ENCODE measurements at places on chromosomes 2 and 18.

GRCh38 chr2:168371273-168372019 lies 84.6 kb upstream of the CERS6 start:
- DNase-seq, result no peak

DNA sequence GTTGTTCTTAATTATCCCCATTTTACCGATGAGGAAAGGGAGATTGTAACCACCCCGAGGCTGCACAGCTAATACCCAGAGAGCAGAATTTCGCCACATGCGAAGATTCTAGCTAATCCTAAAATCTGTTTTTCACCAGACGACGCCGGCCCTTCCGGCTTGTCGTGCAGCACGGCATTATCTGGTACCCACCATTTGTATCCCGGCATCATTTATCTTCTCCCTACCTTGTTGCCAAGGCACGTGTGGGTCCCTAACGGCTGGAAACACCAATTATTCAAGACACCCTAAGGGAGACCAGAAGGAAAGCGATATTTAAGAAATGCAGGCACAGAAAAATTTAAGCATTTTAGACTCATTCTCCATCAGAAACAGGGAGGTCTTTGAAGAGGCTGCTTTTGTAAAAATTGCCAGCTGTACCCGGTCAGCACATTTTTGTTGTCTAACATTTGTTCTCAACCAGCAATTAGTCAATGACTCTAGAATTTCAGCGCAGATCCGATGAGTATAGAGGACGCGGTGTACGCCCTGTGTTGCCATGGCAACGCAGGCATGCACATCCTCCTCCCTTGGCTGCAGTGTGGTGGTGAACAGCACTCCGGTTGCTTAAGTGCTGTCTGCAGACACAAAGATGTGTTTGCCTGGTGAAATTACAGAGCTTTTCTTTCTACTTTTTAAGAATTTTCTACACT lies 111.6 kb downstream of the AGAP1 start:
- DNase-seq, result no peak

- no peak for DNase-seq
Measured at GRCh38 chr18:25517881-25518715, 166.1 kb upstream of the ZNF521 start.

GRCh38 chr2:43383533-43383932 lies 157.1 kb upstream of the ZFP36L2 start:
- DNase-seq, result no peak

DNA sequence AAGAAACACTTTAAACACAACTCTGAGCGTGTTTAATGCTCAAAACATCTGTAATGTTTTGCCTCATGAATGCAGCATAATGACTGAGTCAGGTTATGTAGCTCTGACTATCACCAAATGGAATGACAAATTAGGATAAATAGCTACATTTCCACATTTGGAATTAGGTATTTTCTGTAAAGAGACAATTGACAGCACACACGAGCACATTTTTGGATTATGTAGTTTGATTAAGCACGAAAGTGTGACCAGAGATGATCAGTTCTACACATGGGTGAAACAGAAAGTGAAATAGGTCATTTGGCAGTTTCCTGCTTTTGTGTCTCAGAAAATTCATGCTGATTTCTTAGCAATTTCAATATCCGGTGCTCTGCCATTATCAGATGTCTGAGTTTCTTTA lies 29.0 kb downstream of the LPIN1 start:
- no peak for DNase-seq

DNA sequence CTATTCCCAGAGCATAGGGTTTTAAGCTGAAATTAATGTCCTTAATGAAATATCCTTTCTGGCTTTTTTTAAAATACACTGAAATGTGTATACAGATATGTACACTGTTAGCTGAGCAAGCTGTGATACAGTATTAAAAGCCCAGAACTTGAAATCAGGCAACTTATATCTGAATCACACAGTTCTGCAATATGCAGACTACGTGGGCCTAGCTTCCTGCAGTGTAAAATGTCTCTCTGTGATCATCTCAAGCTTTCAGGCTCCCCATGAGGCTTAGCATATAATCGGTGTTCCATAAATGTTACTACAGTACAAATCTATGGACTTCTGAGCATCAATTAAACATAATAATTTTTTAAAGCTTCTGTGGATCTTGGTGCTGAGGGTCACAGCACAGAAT lies 8.2 kb downstream of the FBXO15 start:
- DNase-seq, result no peak

GRCh38 chr18:77597726-77598125 lies 348.1 kb downstream of the GALR1 start:
- no peak for DNase-seq

DNA sequence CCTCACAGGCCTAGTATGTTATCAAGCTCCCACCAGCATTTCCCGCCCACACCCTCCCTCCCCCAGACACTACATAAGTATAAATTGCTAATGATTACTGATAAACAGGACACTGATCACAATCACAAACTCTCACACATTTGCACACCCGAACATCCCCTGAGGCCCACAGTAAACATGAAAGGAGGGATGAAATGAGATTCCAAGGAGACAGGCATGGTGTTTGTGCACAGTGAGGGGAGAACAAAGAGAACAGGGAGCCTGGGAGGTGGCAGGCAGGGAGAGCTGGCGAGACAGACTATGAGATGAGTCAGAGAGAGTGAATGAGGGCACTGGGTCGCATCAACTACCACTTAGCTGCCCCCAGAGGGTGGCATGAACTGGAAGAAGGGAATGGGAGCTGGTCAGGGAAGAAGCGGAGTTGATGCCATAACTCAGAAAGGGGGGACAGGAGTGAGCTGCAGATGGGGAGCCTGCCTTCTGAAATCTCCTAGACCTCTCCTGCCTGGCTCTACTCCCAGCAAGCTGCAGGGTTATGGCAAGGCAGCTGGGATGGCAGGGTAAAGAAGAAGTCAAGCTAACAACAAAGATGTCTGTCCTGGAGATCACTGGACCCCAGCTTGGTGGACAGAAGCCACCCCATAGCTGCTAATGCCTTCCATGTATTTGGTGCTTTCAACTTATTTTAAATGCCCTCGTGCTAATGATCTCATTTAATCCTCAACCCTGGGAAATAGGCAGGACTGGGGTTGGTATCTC lies 5.1 kb downstream of the KIF3C start:
- no peak for DNase-seq

DNA sequence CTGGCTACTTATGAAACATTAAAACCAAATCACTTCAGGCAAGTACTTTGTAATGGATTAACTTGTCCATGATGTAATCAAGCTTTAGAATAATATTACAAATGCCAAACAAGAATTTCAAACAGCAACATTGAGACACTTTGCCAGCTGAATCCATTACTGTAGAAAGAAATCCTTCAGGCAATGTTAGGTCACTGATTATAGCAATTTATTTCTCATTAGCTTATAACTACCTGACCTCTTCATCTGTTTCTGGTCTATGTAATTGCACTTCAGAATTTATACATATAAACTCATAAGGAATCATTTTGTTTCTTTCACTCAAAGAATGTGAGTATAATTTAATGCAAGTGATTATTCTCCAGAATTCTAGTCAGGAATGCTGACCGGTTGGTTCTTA lies 692.6 kb upstream of the TMEFF2 start:
- no peak for DNase-seq

DNA sequence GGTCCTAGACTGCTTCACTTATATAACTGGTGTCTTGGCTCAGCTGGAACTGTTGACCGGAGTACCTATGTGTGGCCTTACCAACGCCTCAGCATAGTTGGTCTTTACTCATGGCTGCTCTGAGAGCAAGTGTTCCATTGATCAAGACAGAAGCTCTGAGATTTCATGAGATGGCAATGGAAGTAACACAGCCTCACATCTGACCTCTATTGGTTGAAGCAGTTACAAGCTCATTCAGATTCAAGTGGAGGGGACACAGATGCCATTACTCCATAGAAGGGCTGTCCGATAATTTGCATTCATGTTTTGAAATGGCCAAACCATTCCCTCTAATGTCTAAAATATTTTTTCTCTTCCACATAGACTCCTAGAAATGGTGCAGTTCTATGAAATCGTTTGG lies 46.4 kb upstream of the STK39 start:
- DNase-seq, result no peak

DNA sequence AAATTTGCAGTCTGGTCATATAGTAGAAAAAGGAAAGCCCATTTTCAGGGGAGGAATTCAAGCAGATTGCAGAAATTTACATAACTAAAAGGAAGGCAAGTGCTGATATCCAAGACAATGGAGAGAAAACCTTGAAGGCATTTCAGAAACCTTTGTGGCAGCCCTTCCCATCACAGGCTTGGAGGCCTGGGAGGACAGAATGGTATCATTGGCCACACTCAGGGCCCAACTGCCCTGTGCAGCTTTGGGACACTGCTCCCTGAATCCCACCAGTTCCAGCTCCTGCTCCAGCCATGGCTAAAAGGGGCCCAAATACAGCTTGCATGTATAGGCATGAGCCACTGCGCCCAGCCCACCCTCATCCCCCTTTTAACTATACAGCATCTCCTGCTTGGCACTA lies 81.1 kb upstream of the NYAP2 start:
- no peak for DNase-seq

DNA sequence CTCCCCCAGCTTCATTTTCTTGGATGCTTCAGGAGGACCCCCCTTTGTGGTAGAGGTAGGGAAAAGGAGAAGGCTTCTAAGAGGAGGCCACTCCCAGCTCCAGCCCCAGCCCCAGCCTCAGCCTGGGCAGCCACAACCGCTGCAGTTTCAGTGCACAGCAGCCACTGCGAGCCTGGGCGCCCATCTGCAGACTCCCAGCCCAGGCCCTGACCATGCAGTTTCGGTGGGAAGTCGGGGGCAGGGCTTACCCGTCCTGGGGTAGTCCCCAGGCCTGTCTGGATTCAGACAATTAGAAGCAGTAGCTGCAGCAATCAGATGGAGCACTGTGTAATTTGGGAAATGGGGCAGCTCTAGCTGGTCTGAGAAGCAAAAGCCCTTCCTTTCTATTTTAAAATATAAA lies 28.6 kb downstream of the ITM2C start:
- no peak for DNase-seq

GRCh38 chr2:6008726-6009125 lies 316.5 kb downstream of the SOX11 start:
- no peak for DNase-seq

GRCh38 chr2:236656721-236657120 lies 87.1 kb downstream of the ACKR3 start:
- no peak for DNase-seq

GRCh38 chr2:30866974-30867373 lies 59.7 kb upstream of the CAPN13 start:
- no peak for DNase-seq

DNA sequence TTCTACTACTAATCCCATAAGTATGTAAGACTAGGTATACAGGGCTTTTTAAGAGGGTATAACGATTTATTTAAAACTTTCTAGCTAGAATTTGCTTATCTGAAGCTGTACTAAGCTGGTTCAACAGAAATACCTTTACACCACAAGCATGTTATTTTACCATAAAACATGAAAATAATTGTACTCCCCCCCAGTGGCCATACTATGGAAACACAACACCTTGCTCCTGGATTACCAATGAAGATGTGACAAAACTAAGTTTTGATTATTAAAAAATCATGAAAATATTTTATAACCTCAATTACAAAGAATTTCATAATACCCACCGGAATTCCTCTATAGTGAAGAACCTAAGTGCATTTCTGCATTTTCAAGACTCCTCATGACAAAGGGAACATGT lies 27.3 kb downstream of the LPIN2 start:
- no peak for DNase-seq

DNA sequence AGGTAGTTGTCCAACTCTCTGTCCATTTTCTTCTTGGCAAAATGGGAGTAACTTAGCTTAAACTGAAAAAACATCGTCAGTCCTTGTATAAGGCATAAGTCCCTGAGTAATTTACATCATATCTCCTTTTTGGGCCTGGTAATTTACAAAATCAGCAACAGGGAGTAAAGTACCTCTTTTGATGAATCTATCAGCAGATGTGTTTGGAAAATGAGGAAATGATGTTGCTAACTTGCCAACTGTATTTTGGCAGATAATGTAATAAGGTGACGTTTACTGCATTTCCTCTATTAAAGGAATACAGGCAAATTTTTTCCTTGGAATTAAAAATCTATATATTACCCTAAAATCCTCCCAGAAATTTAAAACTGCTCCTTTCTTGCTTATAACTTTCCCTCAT lies 29.2 kb downstream of the ANKRD44 start:
- no peak for DNase-seq

DNA sequence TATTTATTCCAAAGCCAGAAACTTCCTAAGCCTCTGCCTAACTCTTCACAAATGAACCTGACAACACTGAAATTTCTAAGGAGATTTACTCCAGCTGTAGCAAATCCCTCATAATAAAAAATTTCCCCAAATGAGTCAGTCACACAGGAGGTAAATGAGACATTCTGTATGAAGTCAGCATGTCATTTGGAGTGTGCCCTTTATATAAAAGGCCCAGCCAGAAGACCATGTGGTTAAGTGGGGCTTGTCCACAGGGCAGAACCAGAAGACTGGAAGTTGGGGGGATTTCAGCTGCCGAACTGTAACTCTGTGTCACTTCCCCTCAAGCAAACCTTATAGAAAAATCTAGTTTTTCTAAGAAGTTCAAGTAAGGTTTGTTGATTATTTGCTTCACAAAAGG lies 30.2 kb downstream of the NRP2 start:
- DNase-seq, result no peak
